ENCODE measurements at places on chromosomes 2 and 18. TPM values are rescaled to one million over a fixed set of nuclear protein-coding genes. Genes with fewer than 3 reads are reported as not detected.

- no peak for DNase-seq
Observed at GRCh38 chr2:27559228-27559627, 23.6 kb upstream of the ZNF512 start.

DNA sequence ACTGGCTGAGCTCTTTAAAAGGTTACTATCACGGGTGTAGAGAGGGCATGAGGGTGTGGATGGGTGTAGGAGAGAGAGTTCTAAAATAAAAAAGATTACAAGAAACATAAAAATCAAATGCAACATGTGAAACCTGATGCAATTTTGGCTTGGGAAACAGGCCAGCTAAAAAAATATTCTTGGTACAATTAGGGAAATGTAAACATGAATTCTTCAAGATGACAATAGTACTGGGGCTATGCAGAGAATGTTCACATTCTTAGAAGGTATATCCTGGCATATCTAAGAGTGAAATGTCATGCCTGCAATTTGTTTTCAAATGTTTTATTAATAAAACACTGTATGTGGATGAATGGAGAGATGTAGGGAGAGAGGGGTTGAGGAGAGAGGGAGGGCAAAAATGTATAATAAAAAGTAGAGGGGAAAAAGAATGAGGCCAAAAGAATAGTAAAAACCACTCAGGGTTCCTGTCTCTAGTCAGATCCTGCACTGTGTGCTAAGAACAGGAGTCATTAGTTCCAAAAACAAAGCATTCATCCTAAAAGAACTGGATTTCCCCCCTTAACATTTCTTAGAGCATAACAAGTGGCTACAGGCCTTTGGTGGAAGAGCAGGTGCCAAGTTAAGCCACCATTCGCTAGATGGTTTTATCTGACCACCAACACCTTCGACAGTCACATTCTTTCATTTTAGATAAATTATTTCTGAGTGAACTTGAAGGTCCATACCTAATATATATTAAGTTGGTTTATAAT, 77.3 kb downstream of the LPIN2 start:
- no peak for DNase-seq

DNA sequence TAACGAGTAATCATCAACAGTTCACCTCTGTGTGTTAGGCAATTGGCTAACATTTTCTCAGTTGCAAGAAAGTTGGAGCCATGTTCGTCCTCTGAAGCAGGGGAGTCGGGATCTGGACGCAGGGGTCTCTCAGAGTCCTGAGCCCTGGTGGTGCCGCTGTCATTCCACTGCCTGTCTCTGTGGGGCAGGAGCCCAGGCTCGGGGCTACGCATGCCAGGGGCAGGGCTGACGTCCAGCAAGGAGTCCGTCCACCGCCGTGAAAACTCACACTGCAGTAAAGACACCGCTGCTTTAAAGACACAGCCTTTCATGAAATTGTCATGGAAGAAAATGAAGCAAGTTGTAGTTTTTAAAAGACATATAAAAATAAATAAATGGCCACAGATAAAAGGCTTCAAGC, 571.1 kb upstream of the SOX11 start:
- no peak for DNase-seq

- DNase-seq: peak; percentile 58
Observed at GRCh38 chr2:71932037-71932779, 215.5 kb downstream of the CYP26B1 start.

DNA sequence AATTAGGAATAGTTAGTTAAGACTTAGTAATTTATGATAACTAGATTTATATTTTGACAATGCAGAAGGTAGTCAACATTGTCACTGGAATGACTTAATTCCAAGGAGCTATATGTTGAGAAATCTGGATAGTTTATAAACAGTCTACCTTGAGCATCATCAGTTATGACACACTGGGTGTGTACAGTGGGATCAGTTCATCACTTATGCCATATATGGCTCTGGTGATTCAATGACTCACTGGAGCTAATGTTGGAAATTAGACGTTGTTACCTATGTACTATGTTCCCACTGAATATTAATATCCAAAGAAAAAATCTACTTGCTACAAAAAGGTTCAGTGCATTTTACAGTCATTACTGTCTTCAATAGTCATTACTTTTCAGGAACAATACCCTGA, 34.0 kb upstream of the ITPRID2 start:
- DNase-seq: no peak

GRCh38 chr2:209322041-209322440, 101.8 kb upstream of the MAP2 start:
- DNase-seq: no peak

GRCh38 chr2:216056739-216057138, 24.9 kb downstream of the PECR start:
- DNase-seq: no peak

- no peak for DNase-seq
Observed at GRCh38 chr2:228474466-228474865, 293.0 kb upstream of the SPHKAP start.

DNA sequence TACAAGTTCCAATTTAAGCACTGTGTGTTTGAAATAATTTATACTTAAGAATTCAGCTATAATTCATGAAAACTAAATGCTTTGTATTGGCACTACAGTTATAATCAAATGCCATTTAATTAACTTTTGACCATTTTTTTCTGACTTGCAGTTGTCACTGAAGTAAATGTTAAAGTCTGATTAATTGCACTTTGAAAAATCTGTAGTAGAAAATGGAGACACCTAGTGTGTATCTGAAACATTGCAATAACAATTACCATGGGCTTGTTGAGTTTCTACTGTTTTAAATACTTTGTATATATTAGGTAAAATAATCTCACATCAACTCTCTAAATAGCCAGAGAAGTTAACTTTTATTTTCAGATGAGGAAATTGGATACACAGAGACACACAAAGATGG, 458.6 kb upstream of the FSIP2 start:
- DNase-seq: peak; percentile 36

GRCh38 chr2:213104092-213104902, 47.1 kb downstream of the IKZF2 start:
- peak; percentile 21 for DNase-seq

DNA sequence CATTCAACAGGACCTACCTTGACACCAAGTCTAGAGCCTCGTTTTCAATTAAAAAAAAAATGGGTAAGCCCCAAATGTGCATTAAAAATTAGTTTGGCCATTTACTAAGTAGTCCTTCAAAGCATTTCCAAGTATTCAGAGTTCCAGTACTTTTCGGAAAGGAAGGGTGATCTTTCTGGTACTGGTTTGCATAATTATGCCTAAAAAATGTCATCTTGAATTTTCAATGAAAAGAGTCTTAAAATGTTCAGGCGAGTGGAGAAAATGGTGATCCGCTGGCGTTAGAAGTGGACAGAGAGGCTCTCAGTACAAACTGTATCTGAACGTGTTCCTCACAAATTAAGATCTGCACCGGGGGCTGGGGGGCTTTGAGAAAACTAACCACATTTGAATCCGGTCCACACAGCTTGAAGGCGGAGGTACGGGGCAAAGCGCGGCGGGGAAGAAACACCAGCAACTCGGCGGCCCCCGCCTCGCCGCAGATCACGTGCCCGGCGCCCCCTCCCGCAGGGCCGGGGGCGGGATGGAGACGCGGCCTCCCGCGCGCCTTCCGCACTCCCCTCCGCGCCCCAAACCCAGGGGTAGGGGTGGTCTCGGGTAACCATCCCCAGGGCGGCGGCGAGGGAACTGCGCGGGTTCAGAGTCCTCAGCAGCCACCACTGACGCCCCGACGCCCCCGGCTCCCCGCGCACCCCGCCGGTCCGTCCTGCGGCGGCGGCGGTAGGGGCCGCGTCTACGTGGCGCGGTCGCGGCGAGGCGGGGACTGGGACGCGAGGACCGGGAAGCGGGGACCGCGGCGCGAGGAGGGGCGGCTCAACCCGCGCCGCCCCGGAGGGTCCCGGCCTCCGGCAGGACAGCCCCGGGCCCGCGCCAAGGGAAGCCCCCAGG, 564 bp downstream of the LPIN2 start:
- DNase-seq: peak; percentile 74

- no peak for DNase-seq
Observed at GRCh38 chr2:43052944-43053306, 173.5 kb downstream of the ZFP36L2 start.

DNA sequence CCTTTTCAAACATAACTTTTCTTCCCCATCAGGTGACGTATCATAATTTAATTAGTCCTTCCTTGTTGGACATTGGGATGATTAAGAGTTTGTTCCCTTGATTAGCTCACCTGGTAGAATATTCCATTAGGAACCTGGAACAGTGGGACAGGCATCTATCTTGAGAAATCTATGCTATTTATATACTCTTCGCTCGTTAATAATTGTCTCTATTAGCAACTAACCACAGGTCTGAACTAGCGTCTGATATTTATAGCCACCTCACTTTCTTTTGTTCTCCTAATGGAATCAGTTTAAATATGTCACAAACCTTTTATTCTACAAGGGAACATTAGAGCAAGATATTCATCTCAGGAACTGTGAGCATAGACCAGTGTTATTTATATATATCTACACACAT, 79.8 kb downstream of the MAPK4 start:
- no peak for DNase-seq

DNA sequence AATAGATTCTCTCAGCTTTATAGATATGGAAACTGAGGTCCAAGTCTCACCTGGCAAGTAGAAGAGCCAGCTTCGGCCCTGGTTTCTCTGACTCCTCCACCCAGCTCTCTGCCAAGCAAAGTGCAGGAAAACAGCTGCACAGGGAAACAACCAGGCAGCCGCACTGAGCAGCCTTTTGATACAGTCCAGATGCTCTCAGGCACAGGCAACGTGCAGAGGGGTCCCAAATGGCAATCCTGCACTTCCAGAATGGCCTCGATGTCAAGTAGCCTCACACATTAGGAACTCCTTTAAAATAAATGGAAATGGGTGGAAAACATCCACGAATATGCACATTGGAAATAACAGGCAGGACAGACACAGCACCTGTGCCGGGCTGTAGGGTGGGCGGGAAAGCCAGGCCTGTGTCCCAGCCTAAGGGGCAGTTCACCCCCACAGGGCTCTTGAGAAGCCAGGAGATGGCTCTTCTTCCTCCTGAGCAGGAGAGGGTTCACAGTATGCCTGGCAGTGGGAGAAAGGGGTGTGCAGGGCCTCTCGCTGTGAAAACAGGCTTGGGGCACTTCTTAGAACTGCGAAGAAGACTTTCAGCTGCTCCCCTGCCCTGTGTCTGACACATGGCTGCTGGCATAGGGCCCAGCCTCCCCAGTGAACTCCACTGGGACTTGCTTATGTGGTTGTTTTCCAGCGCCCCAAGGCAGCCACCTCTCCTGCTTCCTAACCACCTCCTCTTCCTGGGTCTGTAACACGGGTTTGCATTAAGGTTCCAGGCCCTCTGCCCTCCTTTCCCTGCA, 63.9 kb upstream of the TUBA3E start:
- DNase-seq: no peak

- DNase-seq: no peak
Observed at GRCh38 chr18:49612515-49613033, 50.7 kb downstream of the LIPG start.

DNA sequence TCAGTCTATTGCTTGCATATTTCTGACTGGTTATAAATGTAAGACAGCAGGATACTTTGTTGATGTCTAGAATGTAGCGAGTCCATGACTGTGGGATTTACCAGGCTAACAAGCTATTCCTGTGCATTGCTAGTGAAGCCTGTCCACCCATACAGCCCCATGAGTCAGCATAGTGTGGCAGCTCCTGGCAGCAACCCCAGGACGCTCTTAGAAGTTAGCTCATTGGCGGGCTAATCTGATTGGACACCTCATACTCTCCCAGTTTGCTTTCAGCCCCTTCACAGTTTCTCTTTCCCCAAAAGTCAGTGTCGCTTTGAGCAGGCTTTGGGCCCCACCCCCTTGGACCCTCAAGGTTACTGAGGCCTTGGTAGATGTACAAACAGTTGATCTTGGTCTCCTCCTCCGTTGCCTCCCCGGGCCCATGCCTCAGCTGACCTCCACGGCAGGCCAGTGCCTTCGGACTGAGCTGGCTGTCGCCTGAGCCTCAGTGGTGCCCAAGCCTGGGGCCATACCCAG, 48.0 kb downstream of the COA5 start:
- DNase-seq: no peak

DNA sequence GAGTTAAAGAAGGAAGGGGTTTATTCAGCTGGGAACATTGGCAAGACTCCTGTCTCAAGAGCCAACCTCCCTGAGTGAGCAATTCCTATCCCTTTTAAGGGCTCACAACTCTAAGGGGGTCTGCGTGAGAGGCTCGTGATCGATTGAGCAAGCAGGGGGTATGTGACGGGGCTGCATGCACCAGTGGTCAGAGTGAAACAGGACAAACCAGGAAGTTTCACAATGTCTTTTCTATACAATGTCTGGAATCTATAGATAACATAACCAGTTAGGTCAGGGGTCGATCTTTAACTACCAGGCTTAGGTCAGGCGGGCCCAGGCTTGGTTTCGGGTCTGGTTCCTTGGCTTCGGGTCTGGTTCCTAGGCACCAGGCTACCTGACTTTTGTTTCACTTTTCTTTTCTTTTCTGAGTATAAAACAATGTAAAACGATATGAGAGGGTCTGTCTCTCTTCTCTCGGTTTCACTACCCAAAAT, 30.1 kb upstream of the LIPG start:
- no peak for DNase-seq

DNA sequence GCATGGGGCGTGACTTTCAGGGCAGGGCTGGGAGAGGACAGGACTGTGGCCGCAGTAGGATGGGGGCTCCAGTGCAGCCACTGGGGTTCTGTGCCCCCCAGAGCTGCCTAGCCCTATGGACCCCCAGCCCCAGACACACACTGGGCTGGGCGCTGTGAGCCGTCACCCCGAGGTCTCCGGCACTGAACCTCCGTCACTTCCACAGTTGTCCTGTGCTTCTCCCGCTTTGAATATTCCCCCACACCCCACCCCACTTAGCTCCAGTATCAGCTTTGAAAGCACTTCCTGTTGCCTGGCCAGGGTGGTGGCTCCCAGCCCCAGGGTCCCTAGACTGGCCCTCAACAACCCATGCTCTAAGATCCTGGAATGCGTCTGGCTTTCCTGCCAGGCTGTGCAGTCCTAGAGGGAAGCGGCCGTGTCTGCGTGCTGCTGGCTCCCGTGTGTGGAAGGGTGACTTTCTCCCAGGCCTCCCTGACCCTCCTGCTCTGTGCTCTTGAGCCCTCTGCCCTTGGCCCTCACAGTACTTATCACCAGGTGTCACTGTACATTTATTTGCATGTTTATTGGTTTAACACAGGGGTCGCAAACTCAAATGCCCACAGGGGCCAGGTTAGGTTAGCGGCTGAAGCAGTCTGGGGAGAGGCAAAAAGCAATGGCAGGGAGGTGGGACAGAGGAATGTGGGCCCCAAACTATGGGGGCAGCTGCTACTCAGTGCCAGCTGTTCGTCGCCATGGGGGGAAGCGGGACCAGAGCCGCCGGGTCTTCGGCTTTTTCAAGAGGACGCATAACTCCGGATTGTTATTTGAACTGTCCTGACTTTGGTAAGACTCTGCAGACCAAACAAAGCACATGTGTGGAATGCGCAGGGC, 9.9 kb downstream of the OBSL1 start:
- DNase-seq: no peak

Gene MREG
- 4.5 TPM for total RNA-seq

Gene ANKRD30B
- total RNA-seq: 0.20 TPM

Gene UGGT1
- 39.3 TPM for total RNA-seq

Gene CAPN14
- total RNA-seq: 0.28 TPM

Gene GAL3ST2
- total RNA-seq: 0.50 TPM

Gene ATP5F1A
- total RNA-seq: 760 TPM

Gene FBXO15
- total RNA-seq: 5.4 TPM

Gene TNFAIP6
- total RNA-seq: 2.9 TPM

Gene TFPI
- 94.6 TPM for total RNA-seq

Gene DYNAP
- not detected for total RNA-seq

Gene OTOS
- total RNA-seq: 0.55 TPM

Gene GPR45
- 0.39 TPM for total RNA-seq

Gene CCL20
- not detected for total RNA-seq

Gene ABCG5
- 0.10 TPM for total RNA-seq

Gene C2orf92
- 9.2 TPM for total RNA-seq

Data from spinal cord (tissue), 10 donors.